ENCODE measurements at places on chromosomes 12 and 14. TPM values are rescaled to one million over a fixed set of nuclear protein-coding genes. Genes with fewer than 3 reads are reported as not detected.

The KRT2 gene
- total RNA-seq: not detected

The C12orf60 gene
- 5.4 TPM for total RNA-seq

The APOF gene
- total RNA-seq: not detected

The SIRT4 gene
- 3.8 TPM for total RNA-seq

- DNase-seq: no peak
- H3K27me3 ChIP-seq: peaks cover 9% of the 10 kb centered on the region
- no peak overlapping the region for H3K4me3 ChIP-seq
- H3K36me3 ChIP-seq: no peaks in the 10 kb centered on the region
- H3K4me1 ChIP-seq: no peaks in the 10 kb centered on the region
Observed at GRCh38 chr14:96666088-96666487, 131.1 kb upstream of the VRK1 start.

DNA sequence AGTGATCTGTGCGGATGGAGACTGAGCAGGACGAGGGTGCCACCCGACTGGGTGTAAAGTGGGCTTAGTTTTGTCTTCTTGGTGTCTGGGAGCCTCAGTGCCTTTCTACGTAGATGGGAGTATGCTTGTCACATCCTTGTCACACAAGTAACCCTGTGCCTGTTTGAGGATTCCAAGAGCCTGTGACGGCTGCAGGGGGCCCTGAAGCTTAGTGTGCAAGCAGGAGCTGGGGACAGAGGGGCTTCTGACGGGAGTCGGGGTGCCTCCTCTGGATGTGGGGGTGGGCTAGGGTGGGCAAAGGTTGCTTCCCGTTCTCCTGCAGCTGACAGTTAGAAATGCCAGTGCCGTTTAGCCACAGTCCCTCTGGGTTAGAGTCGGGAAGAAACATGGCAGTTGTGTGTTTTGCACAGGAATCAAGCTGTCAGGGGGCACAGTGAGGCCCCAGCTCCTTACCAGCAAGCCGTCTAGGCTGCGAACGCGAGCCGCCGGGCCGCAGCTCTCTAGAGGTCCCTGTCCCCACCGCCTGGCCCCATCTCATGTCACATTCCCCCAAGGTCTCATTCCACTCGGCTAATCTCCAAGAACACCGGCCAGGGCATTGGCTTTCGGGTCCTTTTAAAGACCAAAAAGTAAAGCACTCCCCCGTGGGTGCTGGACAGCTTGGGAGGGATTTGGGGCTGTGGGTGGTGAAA lies 7.0 kb downstream of the RTL1 start:
- H3K27me3 ChIP-seq: no peaks in the 10 kb centered on the region
- H3K36me3 ChIP-seq: no peaks in the 10 kb centered on the region
- DNase-seq: peak; percentile 54
- H3K27ac ChIP-seq: peak overlapping the region; percentile 2

DNA sequence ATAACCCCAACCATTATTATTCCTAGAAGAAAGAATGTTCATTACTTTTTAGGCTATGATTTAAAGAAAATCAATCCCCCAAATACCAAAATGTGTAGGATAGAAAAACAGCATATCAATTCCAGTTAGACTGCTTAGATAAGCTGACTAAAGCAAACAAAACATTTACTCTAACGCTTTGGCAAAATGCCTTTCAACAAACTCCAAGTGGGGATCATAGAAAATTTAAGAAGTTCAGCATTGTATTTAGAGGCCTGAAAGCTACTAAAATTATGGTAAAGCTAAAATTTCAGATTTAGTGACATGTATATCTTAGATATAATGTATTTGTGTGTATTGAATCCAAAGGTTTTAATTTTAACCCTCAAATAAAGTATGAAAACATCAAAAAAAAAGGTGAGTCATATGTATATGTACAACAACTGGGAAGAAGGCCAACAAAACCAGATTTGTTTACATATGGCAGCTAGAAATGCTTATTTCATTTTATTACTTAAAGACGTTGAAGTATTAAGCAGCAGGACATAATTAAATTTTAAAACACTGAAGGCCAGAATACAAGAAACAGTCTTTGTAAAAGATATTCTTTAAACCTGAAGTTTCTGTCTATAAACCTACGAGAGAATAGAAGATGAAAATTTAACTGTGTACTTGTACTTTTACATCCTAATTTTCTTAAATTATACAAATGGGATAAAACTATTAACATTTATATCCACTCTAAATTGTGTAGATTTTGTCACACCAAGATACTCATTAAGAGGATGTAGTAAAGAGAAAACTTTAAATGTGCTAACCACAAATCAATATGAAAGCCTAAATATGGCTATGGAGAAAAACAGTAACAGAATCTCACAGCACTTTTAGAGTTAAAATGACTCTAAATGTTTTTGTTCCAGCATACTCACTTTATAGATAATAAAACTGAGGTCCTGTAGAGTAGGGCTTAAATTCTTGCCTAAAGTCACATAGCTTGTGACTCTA lies 71.4 kb downstream of the SLC41A2 start:
- H3K4me3 ChIP-seq: no peak overlapping the region
- no peaks in the 10 kb centered on the region for H3K27me3 ChIP-seq
- H3K4me1 ChIP-seq: no peaks in the 10 kb centered on the region

- no peak overlapping the region for H3K4me3 ChIP-seq
- DNase-seq: no peak
- no peaks in the 10 kb centered on the region for H3K27me3 ChIP-seq
- H3K36me3 ChIP-seq: no peaks in the 10 kb centered on the region
- no peaks in the 10 kb centered on the region for H3K4me1 ChIP-seq
Observed at GRCh38 chr12:19844224-19844623, 404.9 kb downstream of the AEBP2 start.

- no peak overlapping the region for H3K27ac ChIP-seq
- no peaks in the 10 kb centered on the region for H3K4me1 ChIP-seq
- DNase-seq: no peak
- no peaks in the 10 kb centered on the region for H3K36me3 ChIP-seq
- H3K4me3 ChIP-seq: no peak overlapping the region
Observed at GRCh38 chr12:19994968-19995367, 373.4 kb upstream of the PDE3A start.

DNA sequence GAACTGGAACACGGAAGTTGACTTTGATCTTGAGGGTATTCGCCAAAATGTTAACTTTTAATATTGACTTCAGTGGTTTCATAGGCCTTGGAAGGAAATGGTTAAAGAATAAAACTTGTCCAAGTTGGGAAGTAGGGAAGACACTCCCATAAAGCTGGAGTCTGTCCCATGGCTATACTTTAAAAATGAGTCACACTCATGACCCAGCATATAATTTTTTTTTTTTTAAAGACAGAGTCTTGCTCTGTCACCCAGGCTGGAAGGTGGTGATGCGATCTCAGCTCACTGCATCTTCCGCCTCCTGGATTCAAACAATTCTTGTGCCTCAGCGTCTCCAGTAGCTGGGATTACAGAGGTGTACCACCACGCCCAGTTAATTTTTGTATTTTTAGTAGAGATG lies 19.6 kb downstream of the TMPRSS12 start:
- no peaks in the 10 kb centered on the region for H3K27me3 ChIP-seq
- no peak overlapping the region for H3K27ac ChIP-seq
- no peak for DNase-seq
- H3K36me3 ChIP-seq: no peaks in the 10 kb centered on the region

GRCh38 chr12:63163541-63163940 lies 12.5 kb upstream of the AVPR1A start:
- no peak overlapping the region for H3K27ac ChIP-seq
- H3K36me3 ChIP-seq: no peaks in the 10 kb centered on the region
- no peak overlapping the region for H3K4me3 ChIP-seq

DNA sequence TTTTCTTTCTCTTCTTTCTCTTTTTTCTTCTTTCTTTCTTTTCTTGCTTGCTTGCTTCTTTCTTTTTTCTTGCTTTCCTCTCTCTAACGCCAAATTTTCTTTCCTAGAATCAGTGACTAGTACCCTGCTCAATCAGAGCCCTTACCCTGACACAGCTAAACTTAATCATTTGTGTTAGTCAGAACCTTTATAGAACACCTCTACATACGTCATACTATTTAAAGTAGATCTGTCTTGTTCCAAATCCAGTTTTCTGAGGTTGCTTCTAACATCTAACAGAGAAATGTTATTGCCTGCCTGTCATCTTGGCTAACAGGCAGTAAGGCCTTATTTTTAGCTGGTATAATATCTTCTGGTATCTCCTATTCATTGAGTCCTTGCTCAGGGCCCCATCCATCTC lies 65.5 kb upstream of the MYF6 start:
- no peaks in the 10 kb centered on the region for H3K4me1 ChIP-seq
- H3K27me3 ChIP-seq: no peaks in the 10 kb centered on the region
- H3K36me3 ChIP-seq: no peaks in the 10 kb centered on the region
- no peak for DNase-seq

DNA sequence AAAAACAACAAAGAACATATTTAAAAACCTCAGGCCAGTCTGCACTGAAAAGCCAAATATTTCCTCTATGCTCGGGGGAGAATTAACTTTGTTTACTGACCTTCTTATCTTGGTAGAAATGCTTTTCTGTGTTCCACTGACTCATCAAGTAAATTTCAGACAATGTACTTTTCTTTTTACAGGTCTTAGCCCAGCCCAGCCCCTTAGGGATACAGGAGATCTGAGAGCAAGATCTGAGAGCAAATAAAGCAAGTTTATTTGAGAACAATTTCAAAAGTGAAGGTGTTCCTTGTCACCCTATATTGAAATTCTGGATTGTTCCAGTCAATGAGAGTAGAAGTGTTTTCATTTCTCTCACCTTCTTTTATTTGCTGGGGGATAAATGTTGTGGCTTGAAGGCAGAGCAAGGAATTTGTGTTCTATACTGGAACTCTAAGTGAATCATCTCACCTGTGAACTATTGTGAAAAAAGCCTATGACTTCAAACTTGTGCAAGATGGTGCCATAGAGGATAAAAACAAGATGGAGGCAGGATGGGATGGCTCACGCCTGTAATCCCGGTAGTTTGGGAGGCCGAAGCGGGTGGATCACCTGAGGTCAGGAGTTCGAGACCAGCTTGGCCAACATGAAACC lies 7.9 kb upstream of the GPRC5A start:
- H3K27me3 ChIP-seq: peaks cover 23% of the 10 kb centered on the region
- H3K27ac ChIP-seq: no peak overlapping the region
- peaks cover 8% of the 10 kb centered on the region for H3K4me1 ChIP-seq
- H3K36me3 ChIP-seq: no peaks in the 10 kb centered on the region
- DNase-seq: no peak

DNA sequence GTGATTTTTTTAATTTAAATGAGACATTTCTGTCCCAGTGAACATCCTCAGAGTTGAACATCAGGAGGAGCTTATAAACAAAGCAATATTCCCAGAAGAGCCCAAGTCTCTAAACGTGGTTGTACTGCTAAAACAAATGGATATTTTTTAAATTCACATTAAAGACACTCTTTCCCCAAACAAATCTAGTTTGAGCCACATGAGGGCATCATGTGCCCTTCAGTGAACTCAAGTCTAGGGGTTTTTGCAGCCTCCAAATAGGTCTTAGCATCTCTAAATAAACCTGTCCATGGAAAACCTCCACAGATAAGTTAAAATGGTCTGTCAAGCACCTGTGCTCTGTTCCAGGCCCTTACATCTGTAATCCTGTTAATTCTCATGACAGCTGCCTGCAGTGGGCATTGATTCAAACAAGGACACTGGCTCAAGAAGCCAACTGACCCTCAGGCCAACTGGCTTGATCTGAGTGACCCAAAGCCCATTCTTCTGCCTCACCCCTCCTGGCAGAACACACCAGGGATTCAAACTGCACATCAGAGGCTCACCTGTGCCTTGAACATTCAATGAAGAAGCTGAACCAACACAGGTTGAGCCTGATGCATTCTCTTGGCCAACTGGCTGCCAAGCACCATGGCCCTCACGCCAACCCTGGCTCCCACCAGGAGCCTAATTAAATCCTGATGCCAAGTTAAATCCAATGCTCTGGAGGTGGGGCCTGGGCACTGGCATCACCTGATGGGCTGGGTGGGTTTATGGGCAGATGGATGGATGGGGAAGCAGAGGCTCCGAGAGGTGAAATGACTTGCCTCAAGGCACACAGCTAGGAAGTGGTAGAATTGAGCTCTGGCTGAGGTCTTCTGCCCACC lies 8.6 kb downstream of the ISCU start:
- H3K4me1 ChIP-seq: no peaks in the 10 kb centered on the region
- DNase-seq: peak; percentile 61
- H3K27me3 ChIP-seq: no peaks in the 10 kb centered on the region
- H3K27ac ChIP-seq: no peak overlapping the region
- no peaks in the 10 kb centered on the region for H3K36me3 ChIP-seq

DNA sequence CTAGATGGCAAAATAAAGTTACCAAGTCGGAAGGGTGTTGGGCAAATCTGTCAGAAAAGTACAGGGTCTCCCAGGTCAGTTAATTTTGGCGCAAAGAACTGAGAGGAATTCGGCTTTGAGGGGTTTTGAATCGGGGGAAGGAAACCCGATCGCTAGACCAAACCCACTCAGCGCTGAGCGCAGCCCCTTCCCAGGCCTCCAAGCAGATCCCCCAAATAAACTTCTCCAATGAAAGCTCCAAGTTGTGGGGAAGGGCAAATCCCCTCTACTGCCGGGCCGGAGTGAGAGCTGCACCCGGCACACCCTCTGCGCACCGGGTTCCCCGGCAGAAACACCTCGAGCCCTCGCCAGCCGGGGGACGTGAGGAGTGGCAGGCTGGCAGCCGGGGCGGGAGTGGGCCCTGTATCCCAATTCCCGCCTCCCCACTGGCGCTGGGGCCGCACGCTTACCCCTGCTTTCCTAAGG lies 441 bp downstream of the E2F7 start:
- H3K4me1 ChIP-seq: peaks cover 25% of the 10 kb centered on the region
- H3K27me3 ChIP-seq: no peaks in the 10 kb centered on the region
- peak overlapping the region; percentile 90 for H3K4me3 ChIP-seq
- peak overlapping the region; percentile 93 for H3K27ac ChIP-seq

GRCh38 chr14:68905107-68905895 lies 73.8 kb downstream of the ACTN1 start:
- H3K36me3 ChIP-seq: no peaks in the 10 kb centered on the region
- no peaks in the 10 kb centered on the region for H3K27me3 ChIP-seq
- no peaks in the 10 kb centered on the region for H3K4me1 ChIP-seq
- no peak overlapping the region for H3K4me3 ChIP-seq
